ENCODE measurements at places on chromosomes 5 and 9.

- DNase-seq: no peak
Measured at GRCh38 chr5:96794757-96795156, 13.0 kb downstream of the ERAP1 start.

DNA sequence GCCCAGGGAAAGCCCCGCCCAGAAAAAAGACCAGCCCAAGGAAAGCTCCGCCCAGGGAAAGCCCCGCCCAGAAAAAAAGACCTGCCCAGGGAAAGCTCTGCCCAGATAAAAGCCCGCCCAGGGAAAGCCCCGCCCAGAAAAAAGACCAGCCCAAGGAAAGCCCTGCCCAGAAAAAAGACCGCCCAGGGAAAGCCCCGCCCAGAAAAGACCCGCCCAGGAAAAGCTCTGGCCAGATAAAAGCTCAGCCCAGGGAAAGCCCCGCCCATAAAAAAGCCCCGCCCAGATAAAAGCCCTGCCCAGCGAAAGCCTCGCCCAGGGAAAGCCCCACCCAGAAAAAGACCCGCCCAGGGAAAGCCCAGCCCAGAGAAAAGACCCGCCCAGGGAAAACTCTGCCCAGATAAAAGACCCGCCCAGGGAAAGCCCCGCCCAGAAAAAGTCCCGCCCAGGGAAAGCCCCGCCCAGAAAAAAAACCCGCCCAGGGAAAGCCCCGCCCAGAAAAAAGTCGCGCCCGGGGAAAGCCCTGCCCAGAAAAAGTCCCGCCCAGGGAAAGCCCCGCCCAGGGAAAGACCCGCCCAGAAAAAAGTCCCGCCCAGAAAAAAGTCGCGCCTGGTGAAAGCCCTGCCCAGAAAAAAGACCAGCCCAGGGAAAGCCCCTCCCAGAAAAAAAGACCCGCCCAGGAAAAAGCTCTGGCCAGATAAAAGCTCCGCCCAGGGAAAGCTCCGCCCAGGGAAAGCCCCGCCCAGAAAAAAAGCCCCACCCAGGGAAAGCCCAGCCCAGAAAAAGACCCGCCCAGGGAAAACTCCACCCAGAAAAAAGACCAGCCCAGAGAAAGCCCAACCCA, 11.9 kb downstream of the GRIN1 start:
- DNase-seq: peak; percentile 88

GRCh38 chr5:13566871-13567339, 377.6 kb downstream of the DNAH5 start:
- DNase-seq: no peak

- DNase-seq: peak; percentile 60
Measured at GRCh38 chr5:177317959-177318377, 6.3 kb upstream of the MXD3 start.

GRCh38 chr9:84513473-84513872, 156.1 kb upstream of the NTRK2 start:
- no peak for DNase-seq

GRCh38 chr5:66886941-66887340, 290.7 kb downstream of the MAST4 start:
- no peak for DNase-seq

DNA sequence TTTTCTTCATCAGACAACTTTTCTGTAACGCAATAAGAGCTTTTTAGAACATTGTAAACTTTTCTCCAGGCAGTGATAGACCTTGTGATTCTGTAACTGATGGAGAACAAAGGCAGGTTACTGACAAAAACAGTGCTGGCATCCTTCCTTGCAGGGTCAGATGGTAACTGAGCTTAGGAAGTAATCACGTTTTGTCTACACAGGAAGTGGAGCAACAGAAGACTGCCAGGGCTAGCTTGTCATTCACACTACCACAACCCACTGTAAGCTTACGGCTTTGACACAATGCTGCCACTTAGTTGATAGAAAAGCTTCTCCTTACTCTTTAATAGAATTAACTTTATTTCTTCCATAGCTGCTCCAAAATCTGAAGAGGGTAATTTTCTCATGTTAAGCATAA, 46.8 kb downstream of the FBN2 start:
- no peak for DNase-seq

GRCh38 chr5:89218364-89218763, 335.4 kb upstream of the MEF2C start:
- no peak for DNase-seq

DNA sequence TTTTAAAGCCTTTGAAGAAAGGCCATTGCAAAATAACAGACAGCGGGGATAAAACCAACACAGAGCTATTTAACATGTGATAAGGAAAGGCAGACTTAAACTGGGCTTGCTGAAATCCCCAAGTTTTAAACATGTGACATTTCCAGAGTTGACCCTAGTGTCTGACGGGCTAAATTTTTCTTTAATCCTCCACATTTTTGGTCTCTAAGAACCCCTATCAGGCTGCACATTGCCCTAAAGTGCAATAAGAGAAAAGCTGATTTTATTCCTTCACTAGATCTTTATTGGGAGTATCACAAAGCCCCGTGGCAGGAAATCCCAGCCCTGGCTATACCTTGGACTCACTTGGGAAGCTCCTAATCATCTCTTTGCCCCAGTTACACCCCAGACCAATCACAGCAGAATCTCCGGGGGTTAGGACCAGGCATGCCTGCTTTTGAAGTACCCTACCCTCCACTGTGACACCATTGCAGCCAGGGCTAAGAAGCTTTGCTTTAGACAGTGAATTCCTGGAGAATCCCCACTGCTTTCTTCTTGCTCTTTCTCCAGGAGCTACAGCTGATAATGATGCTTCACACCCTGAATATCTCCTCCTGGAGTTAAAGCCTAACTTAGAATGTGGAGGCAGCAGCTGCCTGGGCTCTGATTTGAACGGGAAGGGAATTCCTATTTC, 20.1 kb upstream of the COL15A1 start:
- DNase-seq: no peak

- DNase-seq: no peak
Measured at GRCh38 chr5:135140446-135141204, 106.6 kb upstream of the PITX1 start.

GRCh38 chr9:136784249-136784996, 6.7 kb upstream of the TMEM141 start:
- DNase-seq: no peak

- no peak for DNase-seq
Measured at GRCh38 chr5:52945040-52945439, 44.1 kb upstream of the ITGA2 start.

DNA sequence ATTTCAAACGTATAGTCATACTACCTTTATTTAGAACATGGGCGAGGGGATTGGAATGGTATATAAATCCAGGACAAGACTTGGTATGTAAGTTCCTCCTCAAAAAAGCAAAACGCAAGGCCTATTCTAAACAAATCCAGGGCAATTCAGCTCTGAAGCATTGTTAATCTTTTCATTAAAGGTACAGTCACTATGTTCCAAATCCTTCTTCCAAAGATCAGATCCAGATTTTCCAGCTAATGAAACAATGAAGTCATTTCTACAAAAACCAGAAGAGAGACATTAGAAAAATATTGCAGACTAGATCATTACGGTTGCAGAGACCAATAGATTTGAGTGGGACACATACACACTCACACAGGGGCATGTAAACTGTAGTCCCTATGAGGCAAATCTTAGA, 116.1 kb upstream of the BNC2 start:
- no peak for DNase-seq

- no peak for DNase-seq
Measured at GRCh38 chr5:117054911-117055310, 480.3 kb upstream of the SEMA6A start.

GRCh38 chr5:170945275-170945674, 83.5 kb downstream of the RANBP17 start:
- no peak for DNase-seq

DNA sequence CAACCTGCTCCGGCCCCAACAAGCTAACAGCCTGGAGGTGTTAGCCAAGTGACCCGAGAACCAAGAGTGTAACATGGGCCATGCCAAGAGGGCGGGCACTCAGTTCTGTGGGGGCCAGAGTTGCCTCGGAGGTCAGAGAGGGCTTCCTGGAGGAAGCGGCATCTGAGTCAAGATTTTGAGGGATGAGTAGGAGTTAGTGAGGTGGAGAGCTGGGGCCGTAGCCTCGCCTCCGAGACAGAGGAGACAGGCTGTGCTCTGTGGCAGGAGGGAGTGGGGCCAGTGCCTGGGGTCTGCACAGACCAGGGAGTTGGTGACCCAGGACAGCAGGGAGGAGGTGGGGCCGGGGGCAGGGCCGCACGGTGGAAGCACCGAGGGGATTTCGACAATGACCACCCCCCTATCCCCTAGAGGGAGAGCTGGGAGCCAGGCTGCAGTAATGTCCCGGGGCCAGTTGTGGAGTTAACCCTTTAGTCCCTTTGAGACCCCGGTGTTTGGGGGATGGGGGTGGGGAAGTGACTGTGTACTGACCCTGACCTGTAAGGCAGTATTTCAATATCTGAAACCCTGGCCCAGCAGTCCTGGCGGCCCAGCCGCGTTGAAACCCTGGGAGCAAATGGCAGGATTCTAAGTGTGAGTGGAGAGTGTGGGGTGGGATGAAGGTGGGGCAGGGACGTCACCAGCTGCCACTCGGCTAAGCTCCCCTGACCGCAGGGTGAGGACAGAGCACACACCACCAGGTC, 148.7 kb upstream of the COL5A1 start:
- no peak for DNase-seq

- DNase-seq: no peak
Measured at GRCh38 chr5:139772089-139772791, 23.4 kb upstream of the PSD2 start.

DNA sequence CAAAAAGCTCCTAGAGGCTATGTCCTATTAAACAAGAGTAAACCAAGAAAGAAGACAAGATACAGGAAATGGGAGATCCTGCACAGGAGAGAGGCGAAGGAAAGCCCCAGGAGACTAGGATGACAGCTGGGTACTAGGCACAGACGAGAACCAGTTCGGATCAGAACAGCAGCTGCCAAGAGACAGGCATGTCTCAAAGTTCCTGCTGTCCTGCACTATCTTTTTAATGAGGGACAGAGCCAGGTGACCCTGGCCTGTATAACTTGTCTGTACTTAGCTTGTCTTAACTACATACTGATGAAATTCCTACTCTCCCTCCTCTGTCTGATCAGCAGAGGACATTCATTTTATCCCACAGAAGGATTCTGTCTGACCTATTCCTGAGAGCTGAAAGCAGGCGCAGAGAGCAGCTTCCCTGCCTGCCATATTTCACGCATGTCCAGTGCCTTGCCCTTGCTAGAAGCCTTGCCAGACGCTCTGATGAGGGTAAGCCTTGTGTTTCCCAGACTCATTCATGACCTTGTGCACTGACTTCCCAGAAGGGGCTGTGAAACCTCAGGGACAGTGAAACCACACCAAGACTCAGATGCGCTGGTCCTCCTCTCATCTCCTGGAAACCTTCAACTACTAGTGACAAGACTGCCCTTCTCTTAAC, 24.7 kb downstream of the TSC1 start:
- DNase-seq: no peak

- no peak for DNase-seq
Measured at GRCh38 chr5:78985725-78986223, 664 bp upstream of the ARSB start.

- DNase-seq: no peak
Measured at GRCh38 chr9:125255781-125256391, 5.7 kb upstream of the GAPVD1 start.

- no peak for DNase-seq
Measured at GRCh38 chr9:20361229-20361628, 261.1 kb downstream of the MLLT3 start.

DNA sequence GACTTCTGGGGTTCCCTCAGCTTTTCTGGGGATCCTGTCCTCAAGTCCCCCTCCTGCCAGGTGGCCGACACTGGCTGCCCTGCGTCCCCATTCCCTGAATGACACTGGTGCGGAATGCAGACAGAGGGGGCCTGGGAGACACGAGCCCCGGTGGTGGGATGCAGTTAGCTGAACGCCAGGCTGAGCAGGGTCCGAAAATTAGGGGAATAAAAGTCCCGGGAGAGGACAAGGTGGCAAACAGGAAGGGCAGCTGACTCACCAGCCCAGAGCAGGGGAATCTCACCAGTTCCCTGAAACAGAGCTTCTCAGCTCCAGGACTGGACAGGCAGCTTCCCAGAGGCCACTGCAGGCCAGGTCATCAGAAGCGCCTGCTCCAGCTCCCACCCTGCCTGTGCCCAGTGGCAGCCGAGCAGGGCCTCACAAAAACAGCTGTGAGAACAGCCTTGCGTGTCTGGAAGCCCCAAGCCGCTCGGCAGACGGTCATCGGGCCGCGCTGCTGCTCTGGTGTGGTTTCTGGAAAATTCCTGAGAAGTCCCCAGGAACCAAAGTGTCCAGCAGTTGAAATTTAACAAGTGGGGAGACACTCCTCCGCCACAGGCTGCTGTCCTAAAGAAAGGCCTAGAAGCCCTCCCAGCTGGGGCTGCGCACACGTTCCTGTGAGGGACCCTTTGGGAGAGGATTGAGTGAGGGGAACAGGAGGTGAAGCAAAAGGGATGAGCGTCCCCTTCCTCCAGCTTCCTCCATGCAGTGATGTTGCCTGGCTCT, 47.6 kb upstream of the EXOC3 start:
- DNase-seq: no peak

GRCh38 chr5:149857499-149857898, 87.1 kb downstream of the PDE6A start:
- no peak for DNase-seq

- no peak for DNase-seq
Measured at GRCh38 chr5:114782869-114783268, 386.8 kb downstream of the TRIM36 start.

- DNase-seq: no peak
Measured at GRCh38 chr5:133910571-133910970, 57.9 kb downstream of the C5orf15 start.

GRCh38 chr5:178524093-178524882, 65.9 kb downstream of the COL23A1 start:
- DNase-seq: no peak

DNA sequence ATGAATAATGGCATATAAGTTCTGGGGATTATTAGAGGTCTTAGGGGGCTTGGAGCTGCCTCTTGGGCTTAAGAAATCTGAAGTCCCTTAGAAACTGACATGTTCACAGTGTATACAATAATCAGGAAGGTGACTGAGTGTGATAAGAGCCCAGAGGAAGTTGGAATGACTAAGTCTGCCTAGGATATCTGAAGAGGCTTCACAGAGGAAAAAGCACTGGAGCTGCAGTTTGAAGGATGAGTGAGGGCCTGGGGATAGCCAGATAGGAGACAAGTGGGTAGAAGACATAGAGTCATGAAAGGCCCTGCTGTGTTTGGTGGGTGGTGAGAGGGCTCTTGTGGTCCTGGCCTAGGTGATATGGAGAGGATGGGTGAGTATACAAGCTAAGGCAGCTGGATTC, 8.8 kb downstream of the NEUROG1 start:
- DNase-seq: no peak

- no peak for DNase-seq
Measured at GRCh38 chr5:77129391-77129990, 42.4 kb upstream of the ZBED3 start.

GRCh38 chr5:65133477-65134110, 348.1 kb downstream of the ADAMTS6 start:
- no peak for DNase-seq

GRCh38 chr5:178626484-178627258, at the start of gene CLK4:
Gene CLK4 (minus strand): TSS chr5:178627050. CDS start chr5:178623416, 3,634 bp downstream.
- peak; percentile 79 for DNase-seq

- DNase-seq: no peak
Measured at GRCh38 chr5:43412156-43412555, at the start of gene CCL28. Gene CCL28 (minus strand): TSS chr5:43412391. CDS start chr5:43412316, 75 bp downstream.
